ENCODE measurements at places on chromosomes 3 and 15.
A peak's percentile ranks its signal among the peaks of the same experiment; 100 is the strongest.

GRCh38 chr3:104385421-104385820, 981.3 kb upstream of the ALCAM start:
- DNase-seq, result no peak

DNA sequence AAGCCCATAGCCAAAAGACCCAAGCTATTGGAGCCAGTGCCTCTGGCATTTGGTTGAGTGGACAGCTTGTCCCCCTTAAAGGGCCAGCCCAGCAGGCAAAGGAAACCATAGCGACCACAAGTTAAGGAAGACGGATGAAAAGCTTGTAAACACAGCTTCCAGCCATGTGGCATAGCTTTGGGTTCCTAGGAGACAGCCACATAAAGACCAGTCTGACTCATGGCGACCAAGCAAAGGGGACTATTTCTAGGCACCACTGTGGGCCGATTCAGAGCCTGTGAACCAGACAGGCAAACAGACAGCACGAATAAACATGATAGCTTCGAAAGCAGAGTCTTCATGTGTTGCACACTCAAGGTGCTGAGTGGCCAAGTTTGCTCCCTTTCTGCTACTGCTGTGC, 30.5 kb upstream of the SRGAP3 start:
- DNase-seq, result no peak

GRCh38 chr3:111859061-111859973, at the start of gene PHLDB2:
TSS of gene PHLDB2 (plus strand) at chr3:111859265. CDS start at chr3:111884078, 24,813 bp downstream.
- peak; percentile 73 for DNase-seq

GRCh38 chr3:146200461-146201220, 39.7 kb upstream of the PLOD2 start:
- DNase-seq, result no peak

GRCh38 chr3:44026220-44026865, 215.3 kb upstream of the TOPAZ1 start:
- DNase-seq, result no peak

GRCh38 chr15:90819390-90819789, 49.0 kb upstream of the FURIN start:
- no peak for DNase-seq

DNA sequence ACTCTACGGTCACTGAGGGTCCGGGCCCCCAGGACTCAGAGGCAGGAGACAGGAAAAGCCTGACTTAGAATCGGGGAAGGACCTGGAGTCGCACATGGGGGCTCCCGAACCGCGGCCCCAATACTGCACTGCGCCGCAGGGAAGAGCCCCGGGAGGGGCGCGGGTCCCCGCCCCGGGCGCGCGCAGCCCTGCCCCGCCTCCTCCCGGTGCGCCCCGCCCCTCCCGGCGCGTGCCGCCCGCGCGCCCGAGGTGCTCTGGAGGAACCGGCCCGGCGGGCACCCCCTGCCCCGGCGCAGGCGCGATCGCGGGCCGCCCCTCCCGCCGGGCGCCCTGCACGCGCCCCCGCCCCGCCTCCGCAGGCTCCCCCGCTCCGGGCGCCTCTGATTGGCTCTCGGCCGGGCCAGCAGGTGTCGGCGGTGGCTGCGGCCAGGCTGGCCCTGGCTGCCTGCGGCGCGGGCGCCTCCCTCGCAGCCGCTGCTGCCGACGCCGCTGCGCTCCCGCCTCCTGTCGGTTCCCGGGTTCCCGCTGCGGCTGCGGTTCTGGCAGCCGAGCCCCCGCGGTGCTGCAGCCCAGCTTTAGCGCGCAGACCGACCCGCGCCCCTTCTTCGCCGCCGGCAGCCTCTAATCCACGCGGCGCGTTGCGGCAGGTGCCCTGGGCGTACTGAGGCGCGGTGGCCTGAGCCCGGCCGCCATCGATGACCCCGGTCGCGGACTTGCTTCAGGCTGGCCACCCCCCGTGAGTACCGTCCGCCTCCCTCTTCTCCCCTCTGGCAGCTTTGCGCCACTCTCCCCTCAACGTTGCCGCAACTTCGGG, at the start of gene MYRIP:
Gene MYRIP (plus strand): TSS at position 429 of the 814 bp plus-strand sequence. CDS start 91,208 bp downstream, outside the sequence.
- no peak for DNase-seq

DNA sequence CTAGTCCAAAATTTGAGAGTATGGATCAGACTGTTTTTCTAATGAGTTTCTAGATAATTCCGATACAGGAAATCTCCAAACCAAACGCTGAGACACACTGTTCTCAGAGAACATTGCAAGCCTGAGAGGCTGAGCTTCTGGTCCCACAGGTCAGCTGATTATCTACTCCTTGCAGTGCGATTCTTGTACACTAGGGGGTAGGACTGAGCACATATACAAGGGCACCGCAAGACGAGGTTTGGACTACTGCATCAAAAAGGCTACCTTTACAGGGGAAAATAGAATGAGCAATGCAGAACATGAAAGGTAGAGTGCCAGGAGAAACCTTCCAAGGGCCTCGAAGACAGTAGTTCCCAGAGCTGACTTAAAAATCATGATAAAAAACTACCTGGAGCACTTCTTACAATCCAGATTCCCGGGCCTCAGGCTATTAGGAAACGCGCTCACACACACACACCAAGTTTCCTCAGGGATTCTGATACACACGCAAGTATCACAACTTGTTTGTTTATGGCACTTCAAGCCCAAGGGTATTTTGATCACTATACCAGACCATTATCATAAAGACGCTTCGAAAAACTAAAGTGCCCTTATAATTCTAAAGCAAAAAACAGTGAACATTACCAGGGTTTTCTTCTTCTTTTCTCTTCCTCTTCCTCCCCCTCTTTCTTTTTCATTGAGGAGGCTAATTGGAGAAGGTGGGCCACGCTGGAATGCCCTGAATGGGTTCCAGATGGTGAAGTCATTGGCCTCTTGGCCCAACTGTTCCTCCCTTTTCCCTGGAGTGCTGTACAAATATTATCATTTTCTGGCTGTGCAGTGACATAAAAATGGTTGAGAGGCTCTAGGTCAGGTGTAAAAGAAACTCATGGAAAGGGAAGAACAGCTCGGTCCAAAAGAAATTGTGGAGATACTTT, 61.8 kb downstream of the SLC12A8 start:
- peak; percentile 47 for DNase-seq

GRCh38 chr3:60048447-60048848, 998.6 kb upstream of the CFAP20DC start:
- no peak for DNase-seq

DNA sequence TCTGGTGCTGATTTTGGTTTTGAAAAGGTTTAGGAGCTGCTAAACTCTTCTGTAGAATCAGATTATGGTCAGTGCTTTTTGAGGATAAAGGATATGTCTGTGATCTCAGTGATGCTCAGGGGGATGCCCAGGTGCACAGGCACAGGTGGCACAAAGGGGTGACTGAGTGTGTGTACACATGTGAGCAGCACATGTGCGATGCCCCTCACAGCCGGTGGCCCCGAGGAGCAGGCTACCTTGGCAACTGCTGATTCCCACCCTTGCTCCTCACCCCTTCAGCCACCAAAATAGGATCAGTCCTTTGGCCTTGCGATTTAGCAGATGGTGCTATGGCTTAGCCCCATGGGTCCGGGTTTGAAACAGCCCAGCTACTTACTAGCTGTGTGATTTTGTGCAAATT, 51.1 kb downstream of the POMGNT2 start:
- no peak for DNase-seq

GRCh38 chr3:97384583-97384982, 380.0 kb upstream of the ARL6 start:
- no peak for DNase-seq

- DNase-seq, result no peak
Observed at GRCh38 chr15:44718927-44719292, 7.6 kb downstream of the B2M start.

GRCh38 chr15:81754078-81754477, 291.7 kb downstream of the MEX3B start:
- DNase-seq, result no peak

DNA sequence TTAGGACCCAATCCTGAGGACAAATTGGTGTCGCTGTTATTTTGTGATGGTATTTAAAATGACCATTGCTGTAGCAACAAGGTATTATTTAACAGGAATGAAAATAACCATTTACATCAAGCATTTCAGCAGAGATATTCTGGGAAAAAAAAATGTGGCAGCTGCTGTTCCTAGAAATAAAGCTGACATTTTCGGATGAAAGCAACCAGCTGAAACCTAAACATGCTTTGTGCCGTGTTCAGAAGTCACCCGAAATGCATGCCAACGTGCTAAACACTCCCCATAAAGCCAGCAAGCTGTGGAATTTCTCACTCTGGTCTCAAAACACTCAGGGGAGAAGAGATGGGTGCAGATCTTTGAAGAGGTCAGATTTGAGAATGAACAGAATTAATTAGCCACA, 31.5 kb upstream of the TAFA4 start:
- DNase-seq, result no peak

GRCh38 chr15:26222781-26223180, 359.7 kb upstream of the ATP10A start:
- DNase-seq, result no peak

DNA sequence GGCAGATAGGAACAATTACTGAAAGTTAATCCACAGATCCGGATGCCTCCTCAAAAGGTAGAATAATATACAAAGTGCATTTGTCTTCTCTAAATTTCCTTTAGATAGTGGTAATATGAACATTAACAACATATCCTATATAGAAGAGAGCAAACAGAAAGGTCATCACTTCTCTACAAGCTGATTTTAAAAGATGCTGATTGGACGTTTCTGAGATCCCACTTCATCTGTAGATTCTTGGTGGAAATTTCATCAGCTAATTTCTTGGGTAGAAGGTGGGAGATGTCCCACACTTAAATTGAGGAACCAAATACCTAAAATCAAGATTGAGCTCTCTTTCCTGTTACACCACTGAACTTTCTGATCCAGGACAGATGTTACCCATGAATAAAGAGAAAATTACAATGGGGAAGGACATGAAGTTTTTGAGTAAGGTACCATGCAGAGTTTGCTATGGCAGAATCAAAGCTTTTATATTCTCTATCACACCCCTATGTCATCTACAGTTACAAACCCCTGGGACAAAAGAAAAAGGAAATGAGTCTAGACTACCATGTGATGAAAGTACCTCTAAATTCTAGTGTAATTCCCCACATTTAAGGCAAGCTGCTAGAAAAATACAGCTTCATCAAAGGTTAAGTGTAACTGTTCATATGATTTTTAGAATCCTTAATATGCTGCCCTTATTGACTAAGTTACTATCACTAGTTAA, 189.2 kb upstream of the SETMAR start:
- DNase-seq, result no peak

DNA sequence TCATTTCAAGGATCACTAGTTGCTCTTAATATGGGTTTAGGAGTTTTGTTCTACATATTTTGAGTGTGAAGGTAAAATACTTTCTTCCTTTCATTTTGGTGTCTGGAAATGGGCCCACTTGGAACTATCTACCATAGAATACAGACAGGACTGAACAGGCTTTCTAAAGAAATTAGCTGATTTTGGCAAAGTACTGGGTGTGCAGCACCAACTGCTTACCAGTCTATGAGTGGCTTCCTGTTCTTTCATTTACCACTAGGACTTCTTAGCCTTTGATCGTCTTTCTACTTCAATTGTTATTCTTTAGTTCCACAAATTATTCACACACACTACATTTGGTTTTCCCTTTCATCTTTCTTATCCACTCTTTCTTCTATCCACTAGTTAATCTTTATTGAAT, 1196.3 kb downstream of the ROBO1 start:
- no peak for DNase-seq

- DNase-seq, result no peak
Observed at GRCh38 chr15:64678126-64678819, 97.1 kb downstream of the RBPMS2 start.

DNA sequence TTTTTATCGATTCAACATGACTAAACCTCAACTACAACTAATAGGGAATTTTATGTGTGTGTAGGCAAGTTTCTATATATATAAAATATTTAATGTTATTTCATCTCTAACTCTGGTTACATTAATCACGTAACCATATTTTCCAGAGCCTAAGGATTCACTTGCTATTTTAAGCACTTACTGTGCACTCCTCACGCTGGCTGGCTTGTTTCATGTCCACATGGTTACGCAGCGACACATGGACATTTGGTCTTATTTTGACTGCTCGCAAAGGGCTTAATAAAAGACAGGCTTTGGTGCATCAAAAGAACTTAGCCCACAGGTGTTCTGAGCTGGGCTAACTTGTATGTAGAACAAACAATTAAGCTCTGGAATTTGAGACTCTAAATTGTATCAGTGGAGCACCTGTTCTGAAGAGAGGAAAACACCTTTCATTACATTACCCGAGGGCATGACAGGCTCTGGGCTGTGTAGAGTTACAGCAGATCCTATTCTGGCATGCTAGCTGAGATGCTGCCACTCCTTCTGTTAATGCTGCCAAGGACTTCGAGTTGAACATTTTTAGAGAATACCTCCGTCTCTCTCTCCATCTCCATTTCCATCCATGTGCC, 130.0 kb upstream of the NR2F2 start:
- no peak for DNase-seq

GRCh38 chr3:18808429-18808828, 339.9 kb upstream of the KCNH8 start:
- no peak for DNase-seq

DNA sequence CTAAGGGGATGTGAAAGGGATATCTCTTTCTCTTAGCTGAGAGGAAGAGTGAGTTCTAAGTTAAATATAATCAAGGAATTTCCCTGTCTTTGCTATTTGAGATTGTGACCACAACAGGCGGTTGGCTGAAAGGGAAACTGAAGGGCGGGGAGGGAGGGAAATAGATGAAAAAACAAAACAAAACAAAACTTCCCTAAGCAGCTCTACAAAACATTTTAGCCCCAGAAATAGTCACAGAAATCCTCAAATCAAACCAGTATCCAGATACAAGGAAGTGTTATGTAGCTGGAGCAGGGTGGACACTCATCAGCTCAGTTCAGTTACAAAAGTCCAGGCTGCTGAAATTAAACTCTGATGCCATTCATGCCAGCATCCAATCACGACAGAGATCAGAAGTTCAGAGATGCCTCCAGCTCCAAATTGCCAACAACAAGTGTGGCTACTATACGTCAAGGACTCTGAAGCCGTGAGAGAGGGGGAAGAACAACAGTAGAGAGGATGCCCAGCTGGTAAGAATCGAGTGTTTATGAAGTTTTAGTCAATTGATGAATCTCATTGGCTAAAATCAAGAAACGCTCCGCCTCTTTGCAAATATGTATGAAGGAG, 319 bp upstream of the TP63 start:
- no peak for DNase-seq

DNA sequence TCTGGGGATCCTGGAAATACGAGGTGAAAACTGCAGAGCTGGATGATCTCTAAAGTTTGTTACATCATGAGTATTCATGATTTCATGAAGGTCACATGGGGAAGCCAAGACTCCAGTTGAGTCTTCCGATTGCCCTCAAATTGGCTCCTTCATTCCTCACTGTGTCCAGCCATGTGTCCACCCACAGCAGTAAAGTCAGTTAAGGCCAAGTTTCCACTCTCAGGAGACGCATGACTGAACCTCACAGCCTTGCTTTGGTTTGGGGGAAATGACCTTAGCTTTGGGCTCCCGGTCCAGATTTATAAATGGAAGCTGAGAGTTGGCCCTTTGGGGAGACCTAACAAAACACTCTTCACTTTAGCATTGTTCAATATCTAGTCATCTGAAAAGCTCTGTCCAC, 289.7 kb upstream of the MCTP2 start:
- DNase-seq, result no peak

DNA sequence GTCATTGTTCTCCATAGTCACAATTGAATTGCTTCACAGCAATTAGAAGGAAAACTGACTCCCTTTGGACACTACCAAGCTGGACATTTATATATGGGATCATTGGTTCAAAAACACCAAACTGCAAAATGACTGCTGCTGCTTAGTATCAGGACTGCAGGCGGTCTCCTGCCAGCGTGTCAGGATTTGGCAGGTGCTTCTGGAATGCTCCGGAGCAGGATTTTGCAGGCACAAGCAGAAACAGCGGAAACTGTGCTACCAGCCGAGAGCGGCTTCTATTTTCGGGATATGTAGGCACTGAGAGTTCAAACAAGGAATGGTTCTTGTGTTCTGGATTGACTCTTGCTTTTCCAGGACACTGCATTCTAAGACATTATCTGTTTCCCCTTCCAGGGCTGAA, 95.5 kb downstream of the SSR3 start:
- DNase-seq, result no peak

Measured in activated CD8-positive, alpha-beta memory T cell treated with anti-CD3 and anti-CD28 coated beads, Interleukin-2, amount 50 U/mL, for 4 hours (primary cell).